Cerebellar nuclear complex (tissue), 1 donor: ENCODE measurements at places on chromosomes 3 and 15.

DNA sequence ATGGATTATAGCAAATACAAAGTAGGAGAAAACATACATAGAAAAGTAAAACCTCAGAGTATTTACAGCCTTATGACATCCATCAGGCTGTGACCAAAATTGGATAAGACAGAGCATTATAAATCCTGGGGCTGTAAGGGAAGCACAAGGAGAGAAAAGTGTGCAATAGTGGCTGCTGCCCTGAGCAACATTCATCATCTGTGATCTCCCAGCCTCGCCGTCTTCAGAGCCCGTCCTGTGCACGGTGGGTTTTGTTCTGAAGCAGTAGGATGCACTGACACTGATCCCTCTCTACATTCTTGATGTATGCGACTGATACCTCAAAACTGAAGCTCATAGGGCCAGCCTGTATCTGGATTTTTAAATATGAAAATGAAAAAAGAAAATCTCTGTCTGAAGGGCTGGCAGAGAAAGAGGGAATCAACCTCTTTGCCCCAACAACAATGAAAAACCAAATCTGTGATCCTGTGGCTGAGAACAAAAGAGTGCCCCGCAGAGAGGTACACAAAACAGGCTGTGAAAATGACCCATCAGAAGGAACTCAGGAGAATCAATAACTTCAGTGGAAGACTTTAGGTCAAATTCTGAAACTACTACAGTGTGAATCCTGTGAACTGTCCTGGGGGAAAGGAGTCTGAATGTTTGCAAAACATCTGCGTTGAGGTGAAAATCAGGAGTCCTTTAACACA is 8.2 kb upstream of the RTP4 start:
- no peak for DNase-seq

DNA sequence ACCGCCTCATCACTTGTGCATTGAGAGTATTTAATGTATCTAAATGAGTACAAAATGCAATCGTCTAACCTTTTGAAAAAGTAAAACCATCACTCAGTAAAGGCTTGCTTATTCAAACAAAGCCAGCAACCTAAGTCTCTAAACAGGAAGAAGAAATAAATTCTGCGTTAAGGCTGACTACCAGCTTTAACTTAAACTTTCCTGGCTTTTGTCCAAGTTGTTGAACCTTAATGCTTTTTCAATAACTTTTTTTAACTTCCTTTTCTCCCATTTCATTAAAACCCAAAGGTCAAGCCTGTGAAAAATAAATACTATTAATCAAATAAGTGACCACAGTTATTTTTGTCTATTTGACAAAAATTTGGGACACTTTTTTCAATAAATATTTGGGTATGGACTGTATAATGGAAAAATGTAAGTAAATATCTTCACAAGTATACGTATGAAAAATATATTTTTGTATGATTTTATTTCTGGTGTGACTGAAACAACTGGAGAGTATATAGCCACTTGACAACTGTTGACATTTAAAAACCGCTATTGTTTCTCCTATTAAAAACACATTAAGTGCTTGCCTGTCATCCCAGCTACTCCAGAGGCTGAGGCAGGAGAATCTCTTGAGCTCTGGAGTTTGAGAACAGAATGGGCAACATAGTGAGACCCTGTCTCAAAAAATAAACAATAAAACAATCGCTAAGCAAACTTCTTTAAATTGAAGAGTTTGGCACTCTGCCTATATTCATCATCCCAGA is 2.9 kb downstream of the KLHL24 start:
- no peak for DNase-seq

DNA sequence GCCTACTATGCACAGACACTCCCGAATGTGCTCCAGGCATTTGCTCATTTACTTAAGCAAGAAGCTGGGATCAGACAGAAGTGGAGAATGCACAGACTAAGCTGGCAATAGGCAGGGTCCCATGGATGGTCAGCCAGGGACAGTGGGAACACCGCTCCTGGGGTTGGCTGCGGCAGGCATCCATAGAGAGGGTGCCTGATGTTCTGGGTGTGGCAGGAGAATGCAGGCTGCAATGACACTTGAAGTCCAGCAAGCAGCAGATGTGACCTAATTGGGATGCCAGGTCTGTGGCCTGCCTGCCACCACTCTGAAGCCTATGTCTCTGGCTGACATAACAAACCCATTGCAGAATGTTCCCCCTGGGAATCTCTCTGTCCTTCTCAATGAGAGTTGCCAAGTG is 40.2 kb upstream of the SLC6A11 start:
- DNase-seq, result no peak

- DNase-seq, result peak; percentile 37
Observed at GRCh38 chr3:139552632-139553365, 13.3 kb upstream of the RBP1 start.

- no peak for DNase-seq
Observed at GRCh38 chr3:121896823-121897222, 2.6 kb downstream of the SLC15A2 start.

- DNase-seq, result no peak
Observed at GRCh38 chr3:138458774-138459499, 24.5 kb downstream of the ESYT3 start.

- no peak for DNase-seq
Observed at GRCh38 chr3:113791381-113791780, 44.5 kb downstream of the ATP6V1A start.

- no peak for DNase-seq
Observed at GRCh38 chr15:27589260-27589659, 509.9 kb downstream of the OCA2 start.

DNA sequence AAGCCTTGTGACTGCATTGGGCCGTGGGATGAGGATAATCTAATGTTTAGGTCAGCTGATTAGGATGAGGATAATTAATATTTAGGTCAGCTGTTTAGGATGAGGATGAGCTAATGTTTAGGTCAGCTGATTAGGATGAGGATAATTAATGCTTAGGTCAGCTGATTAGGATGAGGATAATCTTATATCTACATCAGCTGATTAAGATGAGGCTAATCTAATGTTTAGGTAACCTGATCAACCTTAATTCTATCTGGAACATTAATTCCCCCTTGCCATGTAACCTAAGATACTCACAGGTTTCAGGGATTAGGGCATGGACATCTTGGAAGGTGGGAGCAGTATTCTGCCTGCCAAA is 362.8 kb downstream of the ULK4 start:
- DNase-seq, result no peak

- DNase-seq, result no peak
Observed at GRCh38 chr3:151329363-151329762, at the start of gene P2RY13. Gene P2RY13, minus strand, starts transcription at chr3:151329549. Its CDS starts 21 bp downstream, at chr3:151329528.

DNA sequence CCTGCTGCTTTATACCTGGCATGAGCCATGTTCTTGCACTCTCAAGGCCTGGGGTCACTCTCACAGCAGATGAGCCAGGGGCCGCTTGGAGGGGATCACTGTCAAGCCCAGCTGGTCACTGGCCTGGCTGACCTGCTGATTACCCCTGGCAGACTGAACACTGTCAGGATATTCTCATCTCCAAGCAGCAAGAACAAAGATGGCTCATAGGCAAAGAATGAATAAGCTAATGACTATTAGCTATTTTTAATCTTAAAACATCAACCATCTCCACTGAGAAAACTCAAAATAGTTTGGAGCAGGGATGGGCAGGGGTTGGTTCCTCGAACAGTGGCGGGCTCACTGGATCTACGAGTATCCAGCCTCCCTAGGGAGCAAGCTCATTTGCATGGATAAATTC is 64.4 kb upstream of the ACAN start:
- DNase-seq, result no peak

GRCh38 chr3:150889106-150889505 is 16.1 kb downstream of the MINDY4B start:
- DNase-seq, result no peak

DNA sequence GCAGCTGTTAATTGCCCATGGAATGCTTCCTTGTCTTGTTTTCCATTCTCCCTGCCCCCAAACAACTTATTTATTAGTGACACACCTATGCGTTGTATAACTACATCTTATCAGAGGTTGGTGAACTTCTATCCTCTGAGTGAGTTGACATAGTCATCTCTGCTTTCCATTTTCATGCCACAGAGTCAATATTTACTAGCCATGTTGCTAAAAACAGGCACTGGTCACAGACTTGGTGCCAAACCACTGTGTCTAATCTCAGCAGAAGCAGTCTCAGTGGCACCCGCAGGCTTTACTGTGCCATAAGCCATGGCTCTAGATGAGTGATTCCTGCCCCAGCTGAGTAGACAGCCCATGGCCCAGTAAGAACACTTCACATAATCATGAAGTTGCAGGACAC is 26.5 kb downstream of the DAPK2 start:
- DNase-seq, result no peak

GRCh38 chr3:127997016-127997415 is 55.2 kb upstream of the SEC61A1 start:
- DNase-seq, result no peak

DNA sequence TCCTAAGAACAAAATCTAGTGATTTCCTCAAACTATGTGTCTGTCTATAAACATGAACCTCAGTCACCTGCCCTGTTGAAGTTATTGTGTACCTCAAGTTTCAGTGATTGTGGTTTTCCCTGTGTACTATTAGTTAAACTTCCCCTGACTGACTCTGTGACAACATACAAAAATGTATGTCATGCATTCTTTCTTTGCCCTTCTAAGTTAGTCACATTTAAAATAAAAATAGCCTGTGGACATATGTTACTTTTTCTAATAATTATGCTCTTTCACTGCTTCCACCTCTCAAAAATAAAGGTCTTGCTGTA is 29.8 kb downstream of the EPHA6 start:
- DNase-seq, result no peak

GRCh38 chr15:66389859-66390381 is 3.2 kb downstream of the MAP2K1 start:
- DNase-seq, result no peak

DNA sequence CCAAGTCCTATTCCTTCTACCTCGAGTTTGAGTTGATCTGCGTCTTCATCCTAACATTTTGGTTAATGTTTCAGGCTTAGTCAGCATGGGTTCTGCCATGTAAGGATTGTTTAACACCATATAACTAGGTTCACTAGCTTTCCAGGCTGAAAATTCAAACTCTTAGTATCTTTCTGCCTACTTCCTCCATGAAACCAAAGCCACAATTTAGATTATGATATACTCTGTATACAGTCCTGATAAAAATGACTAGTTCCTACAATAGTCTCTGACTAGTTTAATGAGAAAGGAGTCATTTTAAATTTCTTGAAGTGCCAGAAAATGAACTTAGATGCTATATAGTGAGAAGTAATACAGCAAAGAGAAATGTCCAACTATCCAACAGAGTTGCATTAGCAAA is 6.6 kb upstream of the BTLA start:
- DNase-seq, result no peak

DNA sequence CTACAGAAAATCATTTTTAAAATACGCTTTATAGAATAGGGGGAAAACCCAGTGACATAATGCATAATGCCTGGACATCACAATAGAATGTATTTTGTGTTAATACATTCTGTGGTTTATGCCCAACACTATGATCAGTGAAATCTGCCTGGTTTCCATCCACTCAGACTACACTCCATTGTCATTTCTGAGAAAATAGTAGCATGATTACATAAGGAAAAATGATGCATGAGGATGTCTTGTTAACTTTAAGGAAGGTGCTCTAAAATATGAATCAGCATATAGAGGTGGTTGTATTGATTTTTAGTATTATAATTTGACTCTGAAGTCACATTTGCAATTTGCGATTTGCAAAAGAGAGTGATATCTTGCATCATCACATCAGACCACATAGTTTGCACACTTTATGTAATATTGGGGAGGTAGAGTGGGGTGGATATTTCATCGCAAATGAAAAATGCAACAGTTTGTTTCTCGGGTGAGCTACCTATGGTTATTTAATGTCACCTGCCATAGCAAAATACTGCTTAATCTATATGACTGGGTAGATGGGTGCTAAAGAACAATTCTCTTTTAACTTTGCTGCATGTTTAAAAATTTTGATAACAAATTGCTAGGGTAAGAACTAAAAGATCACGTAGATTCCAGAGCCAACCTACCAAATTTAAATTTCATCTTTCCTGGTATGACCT is 403.9 kb downstream of the IL5RA start:
- DNase-seq, result no peak

- DNase-seq, result no peak
Observed at GRCh38 chr15:91068966-91069365, 31.1 kb upstream of the SV2B start.

DNA sequence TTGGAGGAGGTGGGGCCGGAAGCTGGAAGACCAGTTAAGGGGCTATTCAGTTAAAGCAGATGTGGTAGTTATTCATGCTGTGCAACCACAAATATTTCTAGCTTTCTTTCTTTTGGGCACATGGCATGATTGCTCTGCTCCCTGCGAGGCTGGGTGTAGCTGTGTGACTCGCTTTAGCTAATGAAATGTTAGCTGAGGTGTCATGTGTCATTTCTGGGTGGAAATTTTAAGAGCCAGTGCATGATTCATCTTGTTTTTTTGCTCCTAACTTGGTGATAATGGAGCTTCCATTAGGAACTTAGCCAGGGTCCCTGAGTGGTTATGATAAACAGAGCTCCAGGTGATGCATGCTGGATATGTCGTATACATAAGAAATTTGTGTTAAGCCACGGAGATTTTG is 300.6 kb downstream of the SATB1 start:
- no peak for DNase-seq

DNA sequence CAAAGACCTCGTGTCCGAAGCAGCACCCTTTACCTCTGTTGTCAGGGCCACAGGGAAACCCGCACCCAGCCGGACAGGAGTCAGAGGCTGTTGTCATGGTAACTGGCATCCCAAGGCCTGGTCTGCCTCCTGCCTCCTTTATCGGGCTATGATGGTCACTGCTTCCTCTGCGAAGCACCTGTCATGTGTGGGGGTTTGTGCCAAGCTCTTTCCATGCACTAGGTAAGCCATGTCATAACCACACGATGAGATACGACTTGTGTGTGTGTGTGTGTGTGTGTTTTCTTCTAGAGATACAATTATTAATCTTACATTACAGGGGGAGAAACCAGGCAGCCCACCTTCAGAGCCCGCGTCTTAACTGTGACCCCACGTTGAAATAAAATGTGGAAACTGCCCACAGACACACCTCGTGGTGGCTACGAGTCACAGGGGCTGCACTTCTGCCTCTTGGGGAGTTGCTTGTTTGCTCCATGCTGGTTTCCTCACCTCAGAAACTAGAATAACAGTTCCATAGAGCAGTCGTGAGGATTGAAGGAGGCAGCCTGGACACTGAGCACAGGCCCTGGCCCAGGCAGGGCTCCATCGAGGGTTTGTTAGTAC is 18.0 kb downstream of the ZDHHC19 start:
- DNase-seq, result peak; percentile 55

DNA sequence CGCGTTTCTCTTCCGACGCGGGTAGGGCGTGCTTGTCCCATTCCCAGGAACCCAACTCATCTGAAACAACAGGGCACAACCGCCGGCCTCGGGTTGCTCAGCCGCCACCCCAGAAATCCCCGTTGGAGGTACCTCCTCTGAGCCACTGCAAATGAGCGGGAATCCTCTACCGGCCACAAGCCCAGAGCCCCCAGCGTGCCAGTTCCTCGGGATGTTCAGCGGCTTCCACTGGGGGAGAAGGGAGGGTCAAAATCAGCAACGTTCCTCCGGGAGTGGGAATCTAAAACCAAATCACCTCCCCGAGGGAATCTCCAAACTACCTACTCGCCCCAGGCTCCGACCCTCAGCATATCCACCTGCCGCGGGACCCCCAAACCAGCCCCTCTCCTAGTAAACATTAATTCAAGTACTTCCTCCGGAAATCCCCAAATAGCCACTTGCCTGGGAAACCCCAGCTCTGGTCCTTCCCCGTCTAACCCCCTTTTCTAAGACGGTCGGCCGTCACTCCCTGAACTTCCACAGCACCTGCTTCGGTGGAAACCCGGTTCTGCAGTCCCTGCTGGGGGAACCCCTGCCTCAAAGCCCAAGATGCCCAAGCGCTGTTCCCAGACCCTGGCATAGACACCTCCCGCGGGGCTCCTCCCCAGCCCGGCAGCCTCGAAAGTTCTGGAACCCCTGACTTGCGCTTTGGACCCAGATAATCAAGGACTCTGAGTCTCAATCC is 887 bp downstream of the OXTR start:
- no peak for DNase-seq
